Left ventricle myocardium inferior (tissue), 1 donor: ENCODE measurements at places on chromosomes 16 and 17. TPM values are rescaled to one million over a fixed set of nuclear protein-coding genes. Genes with fewer than 3 reads are reported as not detected.

The LGALS3BP gene
- 585 TPM for total RNA-seq

The CFAP97D1 gene
- 0.05 TPM for total RNA-seq

The TUBG2 gene
- 15.6 TPM for total RNA-seq

The NPW gene
- total RNA-seq: not detected

The TOX3 gene
- total RNA-seq: not detected

The MMP2 gene
- total RNA-seq: 87.4 TPM

The KCNJ2 gene
- 44.8 TPM for total RNA-seq

The MYH2 gene
- total RNA-seq: 0.33 TPM

The DPEP3 gene
- not detected for total RNA-seq

The HASPIN gene
- 0.33 TPM for total RNA-seq

The RTN4RL1 gene
- 4.0 TPM for total RNA-seq

The RNU2-1 gene
- total RNA-seq: 5,474 TPM

The ASIC2 gene
- total RNA-seq: not detected

The ACSM3 gene
- 10.0 TPM for total RNA-seq

The RNF135 gene
- total RNA-seq: 4.6 TPM

The ARL17B gene
- total RNA-seq: 17.8 TPM

The ST6GALNAC1 gene
- total RNA-seq: 3.1 TPM

The XYLT1 gene
- total RNA-seq: 1.4 TPM

The NACA2 gene
- not detected for total RNA-seq

The ARL5C gene
- total RNA-seq: not detected

The STAT5A gene
- total RNA-seq: 16.7 TPM

The CTRB2 gene
- not detected for total RNA-seq

The CIITA gene
- 9.4 TPM for total RNA-seq

The CACNG3 gene
- not detected for total RNA-seq

The RNF213 gene
- 25.6 TPM for total RNA-seq

The BCL6B gene
- 13.7 TPM for total RNA-seq

The EVPL gene
- not detected for total RNA-seq

The KREMEN2 gene
- total RNA-seq: not detected

The TPPP3 gene
- 15.5 TPM for total RNA-seq

The ABCA6 gene
- total RNA-seq: 18.5 TPM

The CA4 gene
- total RNA-seq: 12.9 TPM

The RBFOX1 gene
- total RNA-seq: 71.8 TPM

The LHX1 gene
- not detected for total RNA-seq

The PCGF2 gene
- 20.7 TPM for total RNA-seq

The TMC5 gene
- total RNA-seq: 0.38 TPM

The IGSF6 gene
- total RNA-seq: 3.6 TPM

The DHRS7C gene
- total RNA-seq: 3.1 TPM
